Glutamatergic neuron (in vitro differentiated cells): ENCODE measurements at places on chromosomes 4 and X. TPM values are rescaled to one million over a fixed set of nuclear protein-coding genes. Genes with fewer than 3 reads are reported as not detected.

GRCh38 chrX:109856974-109857373, 123.9 kb upstream of the ACSL4 start:
- DNase-seq: no peak

DNA sequence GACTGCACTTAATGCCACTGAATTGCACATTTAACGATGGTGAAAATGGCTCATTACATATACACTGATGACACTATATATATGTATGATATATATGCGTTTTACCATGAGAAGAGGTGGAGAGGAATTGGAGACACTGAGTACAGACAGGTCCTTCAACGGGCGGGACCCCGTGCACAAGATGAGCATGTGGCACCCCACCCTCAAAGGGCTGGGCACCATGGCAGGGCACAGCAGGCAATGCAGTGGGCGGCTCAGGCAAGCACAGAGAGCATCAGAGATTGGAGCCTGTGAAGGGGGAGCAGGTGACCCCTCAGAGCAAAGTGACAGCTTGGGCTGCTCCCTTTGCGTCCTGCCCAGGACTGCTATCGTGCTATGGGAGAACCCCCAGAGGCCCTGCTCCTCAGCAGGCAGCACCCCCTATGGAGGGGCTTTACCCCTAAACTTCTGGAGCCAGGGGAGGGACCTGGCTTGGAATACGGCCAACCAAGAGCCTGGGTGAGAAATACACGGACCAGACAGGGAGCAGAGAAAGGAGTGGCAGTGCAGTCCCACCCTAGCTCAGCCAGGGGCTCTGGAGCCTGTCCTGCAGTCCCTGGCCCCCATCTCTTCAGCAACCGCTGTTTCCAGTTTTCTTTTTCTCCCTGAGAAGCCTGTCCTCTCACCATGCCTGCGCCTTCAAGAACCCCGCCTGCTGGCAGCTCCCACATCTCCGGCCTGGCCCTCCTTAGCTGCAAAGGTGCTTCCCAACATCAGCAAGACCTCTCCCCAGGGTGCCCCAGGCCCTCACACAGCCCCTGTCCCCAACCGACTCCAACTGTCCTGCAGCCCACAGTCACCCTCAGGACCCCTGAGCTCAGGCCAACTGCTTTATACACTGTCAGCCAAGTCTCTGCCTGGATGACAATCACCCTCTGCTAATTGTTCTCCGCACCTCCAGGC, 10.5 kb downstream of the SLC6A8 start:
- DNase-seq: no peak

The ESX1 gene
- total RNA-seq: not detected

- DNase-seq: peak; percentile 50
These were observed 97.4 kb downstream of the PHKA2 start for GRCh38 chrX:18886344-18887161.

The AFF2 gene
- total RNA-seq: 12.2 TPM

DNA sequence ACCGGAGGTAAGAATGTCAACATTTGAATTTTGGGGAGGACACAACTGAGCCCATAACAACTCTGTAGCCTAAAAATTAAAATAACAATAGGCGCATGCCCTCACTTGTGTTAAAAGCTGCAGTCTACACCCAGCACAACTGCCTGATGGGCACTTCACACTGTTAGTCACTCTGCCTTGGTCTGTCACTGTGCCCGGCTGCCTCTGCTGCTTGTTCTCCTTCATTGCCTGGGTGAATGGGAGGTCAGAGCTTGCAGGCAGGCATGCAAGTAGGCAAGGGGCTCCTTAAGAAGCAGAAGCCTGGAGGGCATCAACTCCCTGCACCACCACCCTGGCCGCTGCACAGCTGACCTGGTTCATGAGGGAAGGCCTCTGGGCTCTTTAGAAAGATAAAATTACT, 374.8 kb downstream of the MID1IP1 start:
- DNase-seq: no peak

The HSD17B13 gene
- total RNA-seq: 0.25 TPM

The RAB33A gene
- total RNA-seq: 13.3 TPM

The MAGED1 gene
- total RNA-seq: 202 TPM

GRCh38 chr4:137601934-137602333, 69.6 kb upstream of the PCDH18 start:
- DNase-seq: no peak

GRCh38 chr4:128444544-128445302, 157.1 kb upstream of the PGRMC2 start:
- DNase-seq: no peak

GRCh38 chrX:75067931-75068330, 88.2 kb downstream of the ABCB7 start:
- DNase-seq: no peak

The PABPC1L2A gene
- total RNA-seq: 1.5 TPM

- no peak for DNase-seq
These were observed 139.3 kb downstream of the GASK1B start for GRCh38 chr4:158033416-158034120.

The TLR2 gene
- not detected for total RNA-seq

DNA sequence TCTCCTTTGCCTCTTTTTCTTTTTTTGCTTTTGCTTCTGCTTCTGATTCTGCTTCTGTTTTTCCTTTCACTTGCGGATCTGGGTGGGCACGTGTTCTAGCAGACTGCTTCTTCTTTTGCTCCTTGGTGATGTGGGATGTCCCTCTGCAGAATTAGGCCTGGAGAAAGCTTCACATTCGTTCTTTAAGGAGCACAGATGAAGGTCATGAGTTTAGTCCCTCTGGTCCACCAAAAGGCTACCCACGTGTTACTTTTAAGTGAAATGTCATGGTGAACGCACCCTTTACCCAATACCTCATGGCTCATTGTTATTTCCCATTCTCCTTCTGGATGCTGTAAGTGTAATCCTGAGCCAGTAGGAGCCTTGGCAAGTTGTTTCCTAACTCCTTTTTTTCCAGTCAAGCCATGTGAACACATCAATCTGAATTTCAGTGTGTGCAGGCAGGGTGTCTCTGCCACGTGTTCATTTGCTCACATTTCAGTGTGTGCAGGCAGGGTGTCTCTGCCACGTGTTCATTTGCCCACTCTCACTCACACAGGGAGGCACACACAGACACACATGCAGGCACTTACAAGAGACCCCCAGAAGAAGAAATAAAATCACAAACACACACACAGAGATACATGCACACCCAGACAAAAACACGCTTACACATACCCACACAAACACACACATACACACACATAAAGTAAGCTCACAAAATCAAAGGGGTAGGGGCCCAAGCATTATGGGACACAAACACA, 36.9 kb downstream of the NBDY start:
- no peak for DNase-seq

DNA sequence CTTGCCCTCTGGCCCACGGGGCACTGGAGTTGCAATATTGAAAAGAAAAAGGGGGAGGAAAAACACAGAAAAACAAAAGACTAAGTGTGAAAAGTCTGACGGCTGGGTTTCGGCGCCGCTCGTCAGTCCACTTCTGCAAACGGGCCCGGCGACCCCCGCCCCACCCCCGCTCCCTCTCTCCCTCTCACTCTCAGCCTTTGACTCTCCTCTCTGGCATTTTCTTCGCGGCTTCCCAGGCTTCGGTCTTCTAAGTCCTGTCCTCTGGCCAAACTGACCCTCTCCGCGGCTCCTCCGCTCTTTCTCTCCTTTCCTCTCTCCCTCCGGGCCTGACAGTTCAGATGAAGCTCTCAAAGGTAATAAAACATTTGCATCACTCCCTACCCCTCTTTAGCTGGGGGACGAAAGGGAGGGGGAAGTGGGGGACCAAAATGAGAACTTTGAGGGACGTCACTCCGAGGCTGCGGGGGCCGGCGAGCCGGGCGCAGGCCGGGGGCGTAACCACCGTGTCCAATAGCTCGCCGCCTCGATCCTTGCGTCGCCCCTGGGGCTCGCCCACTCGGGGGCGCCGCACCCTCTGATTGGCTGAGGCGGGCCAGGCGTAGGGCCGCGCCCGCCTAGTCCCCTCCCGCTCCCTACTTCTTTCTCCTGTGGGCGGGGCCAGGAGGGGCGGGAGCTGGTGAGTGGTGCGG, at the start of gene NKX6-1:
Gene NKX6-1, minus strand, starts transcription at position 358 of the 689 bp plus-strand sequence. CDS start 1,064 bp downstream, outside the sequence.
- peak; percentile 92 for DNase-seq

The MAGEH1 gene
- total RNA-seq: 29.8 TPM

The CXCL5 gene
- total RNA-seq: not detected

GRCh38 chr4:76035799-76036380, at the start of gene CXCL11:
Gene CXCL11, minus strand, starts transcription at chr4:76036070. Its CDS starts 83 bp downstream, at chr4:76035987.
- no peak for DNase-seq

DNA sequence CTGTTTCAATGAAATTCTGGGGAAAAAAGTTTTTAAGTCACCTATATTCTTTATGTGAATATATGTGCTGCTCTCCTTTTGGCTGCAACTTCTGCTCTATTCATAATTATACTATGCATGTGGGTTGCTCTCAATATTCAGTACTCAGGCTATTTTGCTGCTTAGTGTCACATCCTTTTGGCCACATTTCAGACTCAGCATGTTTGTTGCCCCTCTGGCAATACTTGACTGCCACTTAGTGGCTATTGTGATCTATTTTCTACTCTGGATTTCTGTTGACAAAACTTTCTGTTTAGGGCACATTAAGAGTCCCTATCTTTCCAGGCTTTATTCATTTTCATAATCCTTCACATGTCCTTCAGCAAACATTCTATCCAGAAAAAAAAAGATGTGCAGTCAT, 15.8 kb upstream of the CT45A1 start:
- DNase-seq: no peak

- DNase-seq: no peak
These were observed 20.1 kb downstream of the MAGEC2 start for GRCh38 chrX:142184756-142185602.

The VCX3B gene
- not detected for total RNA-seq

DNA sequence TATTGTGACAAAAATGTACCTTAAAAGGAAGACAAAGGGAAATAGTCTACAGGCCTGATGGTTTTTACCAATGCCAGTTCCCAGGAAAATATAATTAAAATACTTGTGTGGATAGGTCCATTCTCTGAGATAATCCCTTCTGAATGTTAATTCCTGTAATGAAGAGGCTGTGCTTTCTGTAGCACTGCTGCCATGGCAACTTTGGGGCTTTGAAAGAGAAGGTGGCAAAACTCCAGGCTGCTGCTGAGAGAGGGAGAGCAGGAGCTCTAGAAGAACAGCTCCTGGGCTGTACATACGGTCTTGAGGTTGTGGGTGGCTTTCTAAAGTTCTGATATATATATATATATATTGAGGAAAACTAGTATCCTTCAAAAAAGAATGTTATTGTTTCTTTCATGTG, 125.4 kb downstream of the PDLIM5 start:
- DNase-seq: peak; percentile 24

DNA sequence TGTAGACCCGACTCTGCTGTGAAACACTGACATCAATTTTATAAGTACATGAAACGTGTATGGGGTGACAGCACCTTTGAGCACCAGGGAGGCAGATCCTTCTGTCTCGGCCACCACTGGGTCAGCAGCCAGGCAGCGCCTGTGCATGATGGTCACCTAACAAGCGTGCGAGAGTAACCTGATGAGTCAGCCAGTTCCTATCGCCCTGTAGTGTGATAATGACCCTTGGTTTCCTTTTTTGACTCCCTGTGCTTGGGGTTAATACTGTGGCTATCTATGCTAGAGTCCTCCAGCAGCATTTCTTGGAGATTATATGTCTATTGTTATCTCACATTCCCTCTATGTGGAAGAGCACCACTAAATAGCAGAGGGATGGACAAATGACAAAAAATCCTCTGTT, 101.6 kb downstream of the NPNT start:
- no peak for DNase-seq

DNA sequence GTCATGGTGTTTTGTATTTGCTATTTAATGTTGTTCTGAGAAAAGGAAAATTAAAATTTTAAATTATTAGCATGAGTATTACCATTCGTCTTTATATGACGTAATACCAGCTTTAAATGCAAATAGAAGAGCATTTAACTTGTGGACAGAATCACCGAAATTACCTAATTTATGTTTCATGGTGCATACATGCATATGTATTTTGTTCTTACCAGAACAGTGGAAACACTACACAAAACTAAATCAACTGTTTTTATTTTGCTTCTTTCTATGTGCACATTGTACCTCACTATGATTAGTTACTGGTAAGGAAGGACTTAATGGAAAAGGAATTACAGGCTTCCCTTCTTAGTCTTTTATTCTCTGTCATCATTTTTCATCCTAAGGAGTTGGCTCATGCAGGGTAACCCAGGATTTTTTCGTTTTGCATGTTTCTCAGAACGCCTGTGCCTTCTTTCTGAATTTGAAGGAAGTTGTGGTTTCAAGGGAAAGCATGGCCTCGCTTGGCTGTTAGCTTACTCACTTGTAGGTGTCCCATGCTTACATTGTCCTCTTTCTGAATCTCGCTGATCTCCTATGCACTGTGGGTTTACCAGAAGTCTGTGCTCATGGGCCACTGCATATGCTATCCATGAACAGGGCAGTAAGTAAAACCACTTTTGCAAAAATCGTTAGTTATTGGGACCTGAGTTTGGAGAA, 300.0 kb upstream of the PUDP start:
- DNase-seq: no peak

DNA sequence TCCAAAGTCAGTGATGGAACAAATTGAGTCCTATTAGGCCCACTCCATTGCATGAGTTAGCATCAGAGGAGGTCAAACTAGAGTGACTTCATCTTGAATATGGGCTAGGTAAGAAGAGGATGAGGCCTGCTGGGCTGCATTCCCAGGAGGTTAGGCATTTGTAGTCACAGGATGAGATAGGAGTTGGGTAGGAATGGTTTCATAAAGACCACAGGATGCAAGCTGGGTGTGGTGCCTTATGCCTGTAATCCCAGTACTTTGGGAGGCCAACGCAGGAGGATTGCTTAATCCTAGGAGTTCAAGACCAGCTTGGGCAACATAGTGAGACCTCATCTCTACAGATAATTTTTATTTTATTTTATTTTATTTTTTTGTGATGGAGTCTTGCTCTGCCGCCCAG, 26.8 kb downstream of the PDGFRA start:
- no peak for DNase-seq

The CXorf51B gene
- not detected for total RNA-seq

DNA sequence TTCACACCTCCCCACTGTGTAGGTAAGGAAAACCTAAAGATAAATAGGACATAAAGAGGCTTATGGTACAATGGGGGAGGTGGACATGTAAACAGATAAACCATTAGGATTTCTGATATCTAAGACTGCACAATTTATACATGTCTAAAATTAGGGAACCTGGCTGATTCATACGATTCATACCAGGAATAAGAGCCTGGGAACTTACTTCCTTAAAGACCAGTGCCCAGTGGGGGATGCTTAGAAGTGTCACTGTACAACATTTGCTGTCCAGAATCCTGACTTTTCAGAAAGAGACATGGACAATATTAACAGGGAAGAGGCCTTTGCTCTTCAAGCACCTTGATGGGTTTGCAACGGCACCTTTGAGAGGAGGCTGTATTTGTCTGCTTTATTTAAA, 116.8 kb upstream of the KIT start:
- no peak for DNase-seq

- no peak for DNase-seq
These were observed 108.6 kb downstream of the CENPC start for GRCh38 chr4:67436742-67437141.

The TRMT10A gene
- total RNA-seq: 9.1 TPM

The XAGE1B gene
- total RNA-seq: not detected
